Activated CD8-positive, alpha-beta memory T cell treated with anti-CD3 and anti-CD28 coated beads, Interleukin-2, amount 10 ng/mL, durations not matched to agents 7 days and 5 days (primary cell): ENCODE measurements at places on chromosomes 12 and 14. TPM values are rescaled to one million over a fixed set of nuclear protein-coding genes. Genes with fewer than 3 reads are reported as not detected.
A peak's percentile ranks its signal among the peaks of the same experiment; 100 is the strongest.

CPNE6 gene
- not detected for total RNA-seq

SOX5 gene
- total RNA-seq: 0.50 TPM

TAS2R46 gene
- total RNA-seq: 0.73 TPM

OTX2 gene
- not detected for total RNA-seq

ZNF385A gene
- total RNA-seq: 0.91 TPM

KRT74 gene
- not detected for total RNA-seq

SYT1 gene
- not detected for total RNA-seq

GRCh38 chr14:48786498-48786897 lies 799.7 kb downstream of the RPS29 start:
- no peak overlapping the region for H3K4me3 ChIP-seq
- no peak for DNase-seq
- no peaks in the 10 kb centered on the region for H3K4me1 ChIP-seq
- H3K27ac ChIP-seq: no peak overlapping the region
- no peaks in the 10 kb centered on the region for H3K36me3 ChIP-seq

GRCh38 chr12:52087961-52088820 lies 8.7 kb downstream of the SMIM41 start:
- H3K27me3 ChIP-seq: peaks cover 60% of the 10 kb centered on the region
- H3K4me1 ChIP-seq: peaks cover 2% of the 10 kb centered on the region
- no peak overlapping the region for H3K27ac ChIP-seq
- no peaks in the 10 kb centered on the region for H3K36me3 ChIP-seq
- H3K4me3 ChIP-seq: no peak overlapping the region

DNA sequence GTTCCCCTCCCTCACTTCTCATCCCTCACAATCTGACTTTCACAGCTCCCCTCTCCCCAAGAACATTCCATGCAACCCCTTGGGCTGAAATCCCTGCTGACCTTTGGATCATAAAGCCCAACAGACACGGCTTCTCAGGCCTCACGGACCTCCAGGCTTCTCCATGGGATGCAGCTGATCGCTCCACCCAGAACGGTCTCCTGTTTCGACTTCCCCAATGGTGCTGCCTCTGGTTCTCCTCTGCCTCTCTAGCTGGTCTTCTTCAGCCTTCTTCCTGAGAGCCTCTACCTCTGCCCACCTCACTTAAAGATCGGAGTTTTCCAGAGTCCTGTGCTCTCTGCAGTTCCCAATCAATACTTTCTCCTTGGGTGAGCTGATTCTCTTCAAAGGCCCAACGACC lies 17.8 kb upstream of the PRMT8 start:
- H3K4me1 ChIP-seq: no peaks in the 10 kb centered on the region
- peaks cover 3% of the 10 kb centered on the region for H3K27me3 ChIP-seq
- no peak overlapping the region for H3K27ac ChIP-seq
- no peaks in the 10 kb centered on the region for H3K36me3 ChIP-seq

DNA sequence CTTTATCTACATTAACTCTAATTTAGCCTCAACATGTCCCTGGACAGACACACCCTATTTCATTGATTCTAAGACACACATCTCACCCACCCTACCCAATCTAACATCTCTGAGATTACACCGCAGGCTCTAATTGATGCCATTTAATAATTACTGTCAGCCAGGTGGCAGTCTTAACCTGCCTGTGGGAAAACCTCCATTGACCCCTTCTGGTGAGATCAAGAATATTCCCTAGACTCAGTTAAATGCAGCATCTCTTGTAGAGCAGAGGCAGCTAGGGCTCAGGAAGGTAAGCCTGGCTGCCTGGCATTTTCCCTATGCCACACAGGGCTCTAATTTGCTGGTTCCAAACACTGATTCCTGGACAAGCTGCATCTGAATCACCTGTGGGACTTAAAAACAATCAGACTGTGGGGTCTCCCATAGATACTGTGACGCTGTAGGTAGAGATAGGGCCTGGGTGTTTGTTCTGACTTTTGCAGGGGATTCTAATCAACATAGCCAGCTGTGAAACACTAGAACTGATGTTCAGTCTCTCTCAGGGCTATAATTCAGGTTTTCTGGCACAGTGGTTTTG lies 14.3 kb downstream of the MCRS1 start:
- H3K27ac ChIP-seq: no peak overlapping the region
- DNase-seq: no peak
- H3K4me3 ChIP-seq: no peak overlapping the region

DNA sequence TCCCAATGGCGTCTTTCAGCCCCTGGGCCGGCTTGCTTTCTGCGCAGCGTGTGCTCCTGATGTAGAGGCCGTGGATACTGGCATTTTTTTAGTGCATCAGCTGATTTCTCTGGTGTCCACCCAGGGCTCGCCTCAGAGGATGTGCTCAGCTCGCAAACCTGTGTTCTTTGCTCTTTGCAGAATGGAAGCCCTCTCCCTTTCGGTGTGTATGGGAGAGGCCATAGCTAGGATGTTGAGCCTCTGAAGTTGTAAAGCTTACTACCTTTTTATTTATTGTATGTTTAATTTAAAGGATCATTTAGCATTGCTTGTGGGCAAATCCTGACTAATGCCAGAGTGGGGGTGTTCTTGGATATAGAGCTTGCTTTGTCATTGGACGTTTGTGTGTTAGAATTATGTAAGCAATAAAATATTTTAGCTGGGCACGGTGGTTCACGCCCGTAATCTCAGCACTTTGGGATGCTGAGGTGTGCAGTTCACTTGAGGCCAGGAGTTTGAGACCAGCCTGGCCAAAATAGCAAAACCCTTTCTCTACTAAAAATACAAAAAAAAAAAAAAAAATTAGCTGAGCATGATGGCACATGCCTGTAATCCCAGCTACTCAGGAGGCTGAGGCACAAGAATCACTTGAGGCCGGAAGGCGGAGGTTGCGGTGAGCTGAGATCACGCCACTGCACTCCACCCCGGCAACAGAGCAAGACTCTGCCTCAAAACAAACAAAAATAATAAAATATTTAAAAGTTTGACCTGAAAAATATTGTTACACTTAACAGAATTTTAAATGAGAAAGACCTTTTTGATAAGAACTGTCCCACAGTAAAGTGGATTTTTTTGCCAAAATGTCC lies 52.6 kb upstream of the MMP17 start:
- H3K4me3 ChIP-seq: no peak overlapping the region
- H3K27me3 ChIP-seq: no peaks in the 10 kb centered on the region
- no peak overlapping the region for H3K27ac ChIP-seq
- peaks cover 14% of the 10 kb centered on the region for H3K4me1 ChIP-seq

DNA sequence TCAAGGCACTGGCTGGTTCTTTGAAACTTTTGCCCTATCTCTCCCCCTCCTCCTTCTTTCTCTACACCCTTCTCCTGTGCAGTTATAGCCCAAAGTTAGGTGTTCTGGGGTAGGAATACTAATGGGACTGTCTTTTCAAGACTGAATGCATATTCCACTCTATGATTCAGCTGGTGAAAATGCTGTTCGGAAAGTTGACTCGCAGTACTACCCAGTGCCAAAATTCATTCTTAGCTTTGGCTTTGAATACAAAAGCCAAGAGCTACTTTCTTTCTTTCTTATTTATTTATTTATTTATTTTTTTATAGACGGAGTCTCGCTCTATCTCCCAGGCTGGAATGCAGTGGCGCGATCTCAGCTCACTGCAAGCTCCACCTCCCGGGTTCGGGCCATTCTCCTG lies 249.2 kb downstream of the ETNK1 start:
- no peaks in the 10 kb centered on the region for H3K4me1 ChIP-seq
- H3K36me3 ChIP-seq: no peaks in the 10 kb centered on the region
- H3K27ac ChIP-seq: no peak overlapping the region
- H3K27me3 ChIP-seq: no peaks in the 10 kb centered on the region
- no peak for DNase-seq

GRCh38 chr12:67046062-67046461 lies 223.1 kb upstream of the CAND1 start:
- H3K36me3 ChIP-seq: no peaks in the 10 kb centered on the region
- H3K27me3 ChIP-seq: peaks cover 5% of the 10 kb centered on the region
- H3K27ac ChIP-seq: no peak overlapping the region
- DNase-seq: no peak
- H3K4me3 ChIP-seq: no peak overlapping the region

DNA sequence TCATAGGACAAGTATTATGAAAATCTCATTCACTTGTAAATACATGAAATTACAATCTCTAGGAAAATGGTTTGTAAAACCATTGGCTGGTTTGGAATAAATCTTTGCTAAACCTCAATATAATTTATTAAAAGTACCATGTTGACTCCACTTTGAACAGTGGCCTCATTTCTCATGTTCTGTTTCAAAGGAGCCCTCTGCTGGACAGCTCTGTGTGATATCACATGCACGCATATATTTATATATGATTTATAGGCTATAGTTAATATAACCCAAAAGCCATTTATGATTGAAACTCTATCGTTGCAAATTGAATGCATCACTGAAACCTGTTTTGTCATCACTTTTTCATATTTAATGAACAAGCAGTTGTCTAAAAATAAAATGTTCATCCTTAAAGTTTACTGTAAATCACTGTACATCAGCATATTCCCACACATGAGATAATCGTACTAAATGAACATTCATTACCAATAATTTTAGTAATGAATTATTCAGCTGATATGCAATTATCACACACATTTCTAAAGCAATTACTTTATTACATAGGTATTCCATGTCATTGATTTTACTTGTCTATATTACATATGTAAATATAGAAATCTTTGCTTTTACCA lies 493.8 kb downstream of the NPAS3 start:
- H3K27ac ChIP-seq: no peak overlapping the region
- no peaks in the 10 kb centered on the region for H3K36me3 ChIP-seq
- H3K4me1 ChIP-seq: peaks cover 9% of the 10 kb centered on the region
- no peak for DNase-seq
- no peak overlapping the region for H3K4me3 ChIP-seq
- no peaks in the 10 kb centered on the region for H3K27me3 ChIP-seq

- no peak overlapping the region for H3K27ac ChIP-seq
- H3K4me3 ChIP-seq: peak overlapping the region; percentile 39
- H3K27me3 ChIP-seq: peaks cover 13% of the 10 kb centered on the region
- peak; percentile 55 for DNase-seq
These were observed 186.6 kb upstream of the OR4E1 start for GRCh38 chr14:21860172-21860571.

DNA sequence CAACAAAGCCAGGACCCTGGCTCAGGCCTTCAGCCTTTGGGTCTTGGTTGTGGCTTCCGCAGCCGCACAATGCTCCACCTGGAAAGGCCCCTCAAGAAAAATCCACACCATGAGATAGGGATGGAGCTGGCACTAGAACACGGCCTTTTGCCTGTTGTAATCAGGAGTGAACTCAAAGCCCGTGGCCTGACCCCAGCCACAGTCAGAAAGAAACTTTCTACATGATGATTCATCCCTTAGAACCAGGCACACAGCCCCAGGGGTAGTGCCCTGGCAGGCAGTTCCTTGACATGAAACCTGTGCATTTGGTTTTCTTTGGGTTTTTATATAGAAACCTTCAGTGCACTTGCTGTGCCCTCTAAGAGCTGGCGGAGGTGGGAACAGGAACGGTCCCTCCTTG lies 5.1 kb downstream of the CLMN start:
- no peak overlapping the region for H3K4me3 ChIP-seq
- H3K4me1 ChIP-seq: peaks cover 27% of the 10 kb centered on the region

- peaks cover 10% of the 10 kb centered on the region for H3K4me1 ChIP-seq
- H3K27ac ChIP-seq: no peak overlapping the region
- DNase-seq: no peak
- H3K27me3 ChIP-seq: peaks cover 77% of the 10 kb centered on the region
These were observed 399 bp upstream of the ZNF705A start for GRCh38 chr12:8156416-8156815.

- H3K27me3 ChIP-seq: peaks cover 6% of the 10 kb centered on the region
- H3K36me3 ChIP-seq: peaks cover 2% of the 10 kb centered on the region
- peak overlapping the region; percentile 85 for H3K4me3 ChIP-seq
- peaks cover 15% of the 10 kb centered on the region for H3K4me1 ChIP-seq
- H3K27ac ChIP-seq: no peak overlapping the region
These were observed 1.2 kb downstream of the CDKL1 start for GRCh38 chr14:50395448-50395847.

DNA sequence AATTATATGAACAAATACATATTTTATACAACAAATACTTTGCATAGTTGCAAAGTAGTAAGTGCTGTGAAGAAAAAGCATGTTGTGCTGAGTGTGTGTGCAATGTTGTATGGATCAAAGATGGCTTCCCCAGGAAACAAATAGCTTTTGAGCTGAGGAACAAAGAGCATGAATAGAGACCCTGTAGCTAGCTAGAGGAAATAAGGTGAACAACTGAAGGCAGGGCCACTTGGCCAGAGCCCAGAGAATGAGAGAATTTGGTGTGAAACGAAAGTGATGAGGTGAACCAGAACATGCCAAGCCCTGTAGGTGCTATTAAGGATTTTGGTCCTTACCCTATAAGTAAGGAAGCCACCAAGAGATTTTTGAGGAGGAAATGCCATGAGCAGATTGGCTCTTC lies 17.1 kb downstream of the DYRK2 start:
- H3K4me1 ChIP-seq: peaks cover 27% of the 10 kb centered on the region
- no peaks in the 10 kb centered on the region for H3K27me3 ChIP-seq
- no peak overlapping the region for H3K4me3 ChIP-seq
- no peak overlapping the region for H3K27ac ChIP-seq
- peaks cover 25% of the 10 kb centered on the region for H3K36me3 ChIP-seq

DNA sequence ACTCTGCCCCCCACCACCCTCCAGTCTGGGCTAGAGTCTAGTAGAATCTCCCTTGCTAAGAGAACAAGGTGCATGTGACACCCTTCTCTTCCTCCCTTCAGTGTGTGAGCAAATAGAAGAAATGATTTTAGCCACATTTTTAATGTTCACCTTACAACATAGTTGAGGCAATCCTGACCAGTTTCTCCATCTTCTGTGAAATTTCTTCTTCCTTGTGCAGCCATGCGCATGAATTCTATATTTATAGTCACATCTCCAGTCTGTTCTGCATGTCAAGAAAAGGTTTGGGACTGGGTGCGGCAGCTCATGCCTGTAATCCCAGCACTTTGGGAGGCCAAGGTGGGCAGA lies 9.5 kb upstream of the LTA4H start:
- H3K36me3 ChIP-seq: no peaks in the 10 kb centered on the region
- no peak for DNase-seq
- H3K4me3 ChIP-seq: no peak overlapping the region
- H3K4me1 ChIP-seq: peaks cover 51% of the 10 kb centered on the region
- no peaks in the 10 kb centered on the region for H3K27me3 ChIP-seq
- no peak overlapping the region for H3K27ac ChIP-seq

DNA sequence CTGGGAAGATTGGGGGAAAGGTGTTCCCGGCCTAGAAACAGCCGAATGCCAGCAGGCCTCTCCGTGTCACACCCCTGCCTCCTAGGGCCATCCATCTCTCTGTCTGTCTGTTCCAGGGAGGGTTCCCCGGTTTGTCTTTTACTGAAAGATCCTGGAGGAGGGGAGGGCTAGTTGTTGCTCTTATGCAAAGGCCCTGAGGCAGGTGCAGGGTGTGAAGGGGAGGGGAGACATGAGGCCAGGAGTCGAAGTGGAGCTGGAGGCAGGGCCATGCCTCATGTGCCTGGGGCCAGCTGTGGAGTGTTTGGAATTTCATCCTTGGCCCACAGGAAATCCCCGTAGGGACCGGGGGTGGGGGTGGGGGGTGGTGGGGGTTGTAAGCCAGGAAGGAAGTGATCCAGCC lies 8.7 kb upstream of the RCOR1 start:
- H3K4me3 ChIP-seq: no peak overlapping the region
- H3K27me3 ChIP-seq: no peaks in the 10 kb centered on the region
- H3K27ac ChIP-seq: no peak overlapping the region
- H3K4me1 ChIP-seq: no peaks in the 10 kb centered on the region
